ENCODE measurements at places on chromosomes 3 and 15. TPM values are rescaled to one million over a fixed set of nuclear protein-coding genes. Genes with fewer than 3 reads are reported as not detected.

DNA sequence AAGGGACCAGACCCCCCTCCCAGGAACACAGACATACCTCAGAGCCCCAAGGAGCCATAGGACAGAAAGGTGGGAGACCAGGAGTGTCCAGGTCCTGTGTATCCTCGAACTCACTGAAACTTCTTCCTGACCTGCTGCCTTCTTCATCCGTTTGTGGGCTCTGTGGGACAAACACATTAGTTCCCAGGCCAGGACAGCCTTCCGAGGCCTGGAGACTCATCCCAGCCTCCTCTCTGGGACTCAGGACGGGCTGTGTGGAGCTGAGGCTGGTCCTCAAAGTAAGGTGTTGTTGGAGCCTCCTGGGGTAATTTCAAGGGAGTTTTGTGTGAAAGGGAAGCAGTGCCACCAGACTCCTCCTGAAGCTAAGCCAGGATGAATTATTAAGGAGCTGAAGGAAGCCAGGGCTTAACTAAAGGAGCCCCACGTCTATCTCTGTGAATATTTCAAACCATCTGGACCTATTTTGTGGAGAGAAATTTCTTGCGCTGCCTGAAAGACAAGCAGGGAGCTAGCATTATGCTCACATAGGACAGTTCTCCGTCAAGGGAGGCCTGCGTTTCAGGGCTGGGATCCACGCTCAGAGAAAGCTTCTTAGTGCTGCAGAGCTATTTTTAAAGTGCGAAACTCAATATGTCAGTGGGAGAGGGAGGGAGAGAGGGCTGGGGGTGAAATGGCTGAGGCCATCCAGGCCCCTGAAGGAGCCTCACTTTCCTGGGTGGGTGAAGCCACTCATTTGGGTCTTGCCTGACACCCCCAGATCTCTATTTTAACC, 29.8 kb upstream of the PLA2G4E start:
- H3K4me3 ChIP-seq, result no peak overlapping the region
- H3K27ac ChIP-seq, result no peak overlapping the region
- DNase-seq, result no peak
- peaks cover 29% of the 10 kb centered on the region for H3K27me3 ChIP-seq

- no peaks in the 10 kb centered on the region for H3K27me3 ChIP-seq
- no peak for DNase-seq
- no peaks in the 10 kb centered on the region for H3K4me1 ChIP-seq
- no peaks in the 10 kb centered on the region for H3K36me3 ChIP-seq
- H3K4me3 ChIP-seq, result no peak overlapping the region
Observed at GRCh38 chr3:162130582-162130981, 634.0 kb downstream of the OTOL1 start.

GRCh38 chr3:99313485-99313884, 324.9 kb upstream of the COL8A1 start:
- DNase-seq, result no peak
- H3K4me3 ChIP-seq, result no peak overlapping the region
- H3K36me3 ChIP-seq, result no peaks in the 10 kb centered on the region

- H3K27ac ChIP-seq, result no peak overlapping the region
- H3K27me3 ChIP-seq, result no peaks in the 10 kb centered on the region
- H3K36me3 ChIP-seq, result no peaks in the 10 kb centered on the region
- H3K4me3 ChIP-seq, result no peak overlapping the region
Observed at GRCh38 chr3:73637042-73637441, 12.3 kb upstream of the PDZRN3 start.

DNA sequence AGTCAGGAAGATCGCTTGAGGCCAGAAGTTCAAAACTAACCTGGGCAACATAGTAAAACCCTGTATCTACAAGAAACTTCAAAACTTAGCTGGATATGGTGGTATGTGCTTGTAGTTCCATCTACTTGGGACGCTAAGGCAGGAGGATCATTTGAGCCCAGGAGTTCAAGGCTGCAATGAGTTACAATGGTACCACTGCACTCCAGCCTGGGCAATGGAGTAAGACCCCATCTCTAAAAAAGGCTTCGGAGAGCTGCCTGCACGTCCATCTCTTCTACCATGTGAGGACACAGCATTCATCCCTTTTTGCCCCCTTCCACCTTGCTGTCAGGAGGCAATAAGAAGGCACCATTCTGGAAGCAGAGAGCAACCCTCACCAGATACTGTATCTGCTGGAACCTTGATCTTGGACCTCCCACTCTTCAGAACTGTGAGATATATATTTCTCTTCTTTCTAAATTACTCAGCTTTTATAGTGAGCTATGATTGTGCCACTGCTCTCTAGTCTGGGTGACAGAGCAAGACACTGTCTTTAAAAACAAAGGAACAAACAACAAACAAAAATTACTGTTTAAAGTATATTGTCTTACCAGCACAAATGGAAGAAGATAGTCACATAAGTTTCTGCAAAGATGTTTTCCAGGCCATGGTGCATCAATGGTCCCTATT, 4.2 kb upstream of the BTLA start:
- H3K4me3 ChIP-seq, result no peak overlapping the region
- peaks cover 3% of the 10 kb centered on the region for H3K36me3 ChIP-seq
- peaks cover 20% of the 10 kb centered on the region for H3K4me1 ChIP-seq
- no peak overlapping the region for H3K27ac ChIP-seq

DNA sequence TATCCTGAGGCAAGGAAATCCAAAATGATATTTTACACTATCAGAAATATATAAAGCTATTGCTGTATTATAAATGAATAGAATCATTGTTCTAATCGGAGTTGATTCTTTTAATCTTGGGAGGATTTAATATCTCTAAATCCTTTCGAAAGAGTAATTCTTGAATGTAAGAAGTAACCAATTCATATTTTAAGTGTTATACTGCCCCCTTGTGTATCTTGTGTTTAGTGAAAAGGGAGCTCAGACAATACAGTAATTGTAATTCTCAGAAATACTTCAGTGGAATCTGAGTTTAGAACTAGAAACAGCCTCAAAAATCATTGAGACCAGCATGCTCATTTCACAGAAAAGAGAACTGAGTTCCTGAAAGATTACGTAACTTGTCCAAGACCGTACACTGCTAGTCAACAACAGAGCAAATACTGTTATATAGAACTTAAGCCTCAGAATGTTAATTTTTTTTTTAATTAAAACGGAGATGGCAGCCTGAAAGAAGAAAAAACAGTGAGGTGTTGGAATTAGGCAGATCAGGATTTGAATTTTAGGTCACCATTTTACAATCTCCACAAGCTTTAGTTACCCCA, 42.9 kb downstream of the PLCH1 start:
- H3K4me1 ChIP-seq, result no peaks in the 10 kb centered on the region
- no peak for DNase-seq
- no peak overlapping the region for H3K27ac ChIP-seq

GRCh38 chr3:115450036-115450435, 173.3 kb upstream of the GAP43 start:
- no peaks in the 10 kb centered on the region for H3K36me3 ChIP-seq
- DNase-seq, result no peak
- H3K27ac ChIP-seq, result no peak overlapping the region
- no peak overlapping the region for H3K4me3 ChIP-seq

DNA sequence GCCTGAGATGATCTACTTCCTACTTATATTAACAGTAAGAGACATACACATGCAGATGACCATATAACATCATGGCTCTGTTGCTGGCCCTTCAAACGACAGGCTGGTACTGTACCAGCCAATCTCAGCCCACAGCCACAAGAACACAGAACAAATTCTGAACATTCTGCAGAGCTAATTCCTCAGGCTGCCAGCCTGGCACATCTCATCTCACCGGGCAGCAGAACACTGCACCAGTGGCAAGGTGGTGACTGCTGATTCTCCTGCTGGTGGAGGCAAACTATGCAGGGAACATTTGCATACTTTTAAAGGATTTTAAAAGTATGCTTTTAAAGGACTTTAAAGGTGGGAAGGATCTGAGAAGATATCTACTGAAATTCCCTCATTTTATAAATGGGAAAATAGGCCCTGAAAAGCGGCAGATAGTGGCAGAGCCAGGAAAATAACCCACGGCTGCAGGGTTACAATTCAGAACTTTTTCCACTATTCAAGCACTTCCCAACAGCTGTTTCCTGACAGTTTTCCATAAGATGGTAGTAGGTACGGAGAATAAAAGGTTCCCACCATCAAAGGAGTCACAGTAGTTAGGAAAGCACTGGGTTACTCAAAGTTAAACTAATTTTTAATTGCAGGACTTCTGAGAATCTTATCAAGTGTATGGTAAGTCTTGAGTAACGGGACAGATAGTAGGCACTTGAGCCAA, 37.3 kb downstream of the SUMF1 start:
- H3K4me1 ChIP-seq, result no peaks in the 10 kb centered on the region
- no peak for DNase-seq
- H3K27ac ChIP-seq, result no peak overlapping the region
- no peak overlapping the region for H3K4me3 ChIP-seq
- H3K27me3 ChIP-seq, result no peaks in the 10 kb centered on the region

GRCh38 chr3:135911110-135911509, 54.4 kb upstream of the PPP2R3A start:
- no peaks in the 10 kb centered on the region for H3K36me3 ChIP-seq
- H3K4me3 ChIP-seq, result no peak overlapping the region
- no peak for DNase-seq
- peaks cover 2% of the 10 kb centered on the region for H3K27me3 ChIP-seq

DNA sequence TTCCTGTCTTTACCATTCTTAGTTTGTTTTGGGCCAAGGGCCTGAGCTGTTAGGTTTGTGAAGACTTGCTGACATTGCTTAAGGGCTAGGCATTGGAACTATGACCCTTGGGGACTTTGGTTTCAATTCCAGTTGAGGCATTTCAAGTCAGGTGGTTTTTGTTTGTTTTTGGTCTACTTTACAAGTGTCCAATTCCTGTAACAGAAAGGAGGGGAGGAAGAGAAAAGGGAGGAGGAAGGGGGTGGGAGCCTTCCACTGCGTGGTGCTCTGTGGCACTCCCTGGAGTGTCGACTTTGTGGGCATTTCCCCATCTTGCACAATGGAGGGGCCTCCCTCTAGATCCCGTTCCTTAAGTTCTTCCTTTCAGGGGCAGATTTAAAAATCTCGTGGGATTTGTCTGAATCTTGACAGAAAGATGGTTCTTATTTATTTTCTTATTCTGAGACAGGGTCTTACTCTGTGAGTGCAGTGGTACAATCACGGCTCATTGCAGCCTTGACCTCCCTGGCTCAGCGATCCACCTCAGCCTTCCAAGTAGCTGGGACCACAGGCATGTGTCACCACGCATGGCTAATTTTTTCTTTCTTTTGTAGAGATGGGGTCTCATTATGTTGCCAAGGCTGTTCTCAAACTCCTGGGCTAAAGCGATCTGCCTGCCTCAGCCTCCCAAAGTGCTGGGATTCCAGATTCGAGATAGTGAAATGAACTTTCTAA, 59.5 kb upstream of the RYK start:
- H3K4me1 ChIP-seq, result peaks cover 6% of the 10 kb centered on the region
- H3K36me3 ChIP-seq, result no peaks in the 10 kb centered on the region
- DNase-seq, result no peak

- H3K27me3 ChIP-seq, result no peaks in the 10 kb centered on the region
- DNase-seq, result no peak
- no peak overlapping the region for H3K4me3 ChIP-seq
- peaks cover 3% of the 10 kb centered on the region for H3K4me1 ChIP-seq
- no peaks in the 10 kb centered on the region for H3K36me3 ChIP-seq
- H3K27ac ChIP-seq, result no peak overlapping the region
Observed at GRCh38 chr3:127015282-127016042, 32.5 kb downstream of the PLXNA1 start.

GRCh38 chr3:44069276-44069675, 172.4 kb upstream of the TOPAZ1 start:
- no peak overlapping the region for H3K4me3 ChIP-seq
- no peak for DNase-seq
- no peaks in the 10 kb centered on the region for H3K36me3 ChIP-seq
- no peak overlapping the region for H3K27ac ChIP-seq

GRCh38 chr15:25406846-25407245, 32.0 kb downstream of the UBE3A start:
- no peak overlapping the region for H3K4me3 ChIP-seq
- H3K27me3 ChIP-seq, result no peaks in the 10 kb centered on the region

GRCh38 chr15:63858881-63859280, 25.1 kb upstream of the HERC1 start:
- H3K27me3 ChIP-seq, result no peaks in the 10 kb centered on the region
- H3K4me3 ChIP-seq, result no peak overlapping the region
- H3K36me3 ChIP-seq, result no peaks in the 10 kb centered on the region

GRCh38 chr15:90340345-90340744, 11.7 kb upstream of the ZNF774 start:
- H3K27ac ChIP-seq, result no peak overlapping the region
- no peaks in the 10 kb centered on the region for H3K36me3 ChIP-seq
- no peak overlapping the region for H3K4me3 ChIP-seq
- peaks cover 20% of the 10 kb centered on the region for H3K4me1 ChIP-seq
- H3K27me3 ChIP-seq, result no peaks in the 10 kb centered on the region
- DNase-seq, result no peak

DNA sequence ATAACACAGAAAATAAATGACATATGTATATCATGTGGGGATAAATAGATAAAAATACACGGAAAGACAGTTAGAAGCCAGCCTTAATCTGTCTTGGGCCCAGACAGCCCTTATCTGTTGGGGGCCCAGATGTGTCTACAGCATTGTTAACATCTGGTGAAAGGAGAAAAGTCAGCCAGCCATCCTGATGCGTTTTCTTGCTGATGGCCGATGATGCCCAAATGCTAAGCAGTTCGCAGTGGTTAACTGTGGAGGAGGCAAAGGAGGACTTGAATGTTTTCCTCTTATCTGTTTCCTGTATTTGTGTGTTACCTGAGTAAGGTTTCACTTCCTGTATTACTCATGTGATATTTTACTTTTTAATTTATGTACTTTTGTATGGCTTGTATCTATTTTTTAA, 46.2 kb downstream of the NOX5 start:
- no peaks in the 10 kb centered on the region for H3K36me3 ChIP-seq
- H3K4me1 ChIP-seq, result peaks cover 22% of the 10 kb centered on the region
- DNase-seq, result no peak
- peaks cover 4% of the 10 kb centered on the region for H3K27me3 ChIP-seq
- no peak overlapping the region for H3K4me3 ChIP-seq

- peak overlapping the region; percentile 91 for H3K4me3 ChIP-seq
- H3K4me1 ChIP-seq, result peaks cover 34% of the 10 kb centered on the region
- peaks cover 21% of the 10 kb centered on the region for H3K36me3 ChIP-seq
- H3K27me3 ChIP-seq, result no peaks in the 10 kb centered on the region
Observed at GRCh38 chr15:64162478-64162868, 349 bp downstream of the PPIB start.

DNA sequence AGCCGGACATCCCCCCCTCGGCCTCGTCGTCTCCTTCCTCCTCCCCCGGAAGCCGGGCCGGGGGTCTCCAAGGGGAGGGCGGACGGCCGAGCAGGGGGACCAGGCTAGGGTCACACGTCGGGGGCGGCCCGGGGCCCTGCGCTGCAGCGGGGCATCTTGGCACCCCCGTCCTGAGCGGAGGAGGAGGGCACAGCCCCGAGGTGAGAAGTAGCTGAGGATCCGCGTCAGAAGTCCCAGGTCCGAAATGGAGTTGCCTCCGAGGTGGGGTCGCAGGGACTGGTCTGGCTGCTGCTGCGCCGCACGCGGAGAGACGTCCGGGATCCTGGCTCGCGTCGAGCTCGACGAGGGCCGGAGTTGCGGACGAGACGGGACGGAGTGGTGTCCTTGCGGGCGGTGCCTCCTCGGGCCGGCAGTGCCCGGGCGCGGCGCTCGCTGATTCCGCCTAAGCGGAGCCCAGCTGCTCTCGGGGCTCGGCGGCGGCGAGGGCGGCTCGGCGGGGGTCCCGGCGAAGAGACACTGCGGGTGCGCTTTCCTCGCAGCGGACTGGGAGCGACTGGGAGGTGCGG, at the start of gene ADCY5:
Gene ADCY5, minus strand, starts transcription at position 555 of the 566 bp plus-strand sequence. Its CDS starts 545 bp downstream, at position 10.
- H3K4me3 ChIP-seq, result peak within 1 kb of the TSS; percentile 37
- DNase-seq, result peak; percentile 48
- H3K27me3 ChIP-seq, result peaks cover 63% of the 10 kb centered on the region
- H3K27ac ChIP-seq, result no peak within 1 kb of the TSS

GRCh38 chr3:128994581-128995546, 988 bp upstream of the CFAP92 start:
- no peaks in the 10 kb centered on the region for H3K36me3 ChIP-seq

Gene HRG
- not detected for total RNA-seq

Gene MNS1
- total RNA-seq, result 0.85 TPM

Gene LMLN
- 7.9 TPM for total RNA-seq

Gene NAA80
- 34.3 TPM for total RNA-seq

Gene GP9
- not detected for total RNA-seq

Gene ISL2
- not detected for total RNA-seq

Gene GAP43
- total RNA-seq, result not detected

Measured in activated naive CD8-positive, alpha-beta T cell treated with anti-CD3 and anti-CD28 coated beads, Interleukin-2, amount 10 ng/mL, durations not matched to agents 7 days and 5 days (primary cell).